ENCODE measurements at places on chromosomes 16 and 17. TPM values are rescaled to one million over a fixed set of nuclear protein-coding genes. Genes with fewer than 3 reads are reported as not detected.
A peak's percentile ranks its signal among the peaks of the same experiment; 100 is the strongest.

The VWA3A gene
- polyA plus RNA-seq, result not detected

DNA sequence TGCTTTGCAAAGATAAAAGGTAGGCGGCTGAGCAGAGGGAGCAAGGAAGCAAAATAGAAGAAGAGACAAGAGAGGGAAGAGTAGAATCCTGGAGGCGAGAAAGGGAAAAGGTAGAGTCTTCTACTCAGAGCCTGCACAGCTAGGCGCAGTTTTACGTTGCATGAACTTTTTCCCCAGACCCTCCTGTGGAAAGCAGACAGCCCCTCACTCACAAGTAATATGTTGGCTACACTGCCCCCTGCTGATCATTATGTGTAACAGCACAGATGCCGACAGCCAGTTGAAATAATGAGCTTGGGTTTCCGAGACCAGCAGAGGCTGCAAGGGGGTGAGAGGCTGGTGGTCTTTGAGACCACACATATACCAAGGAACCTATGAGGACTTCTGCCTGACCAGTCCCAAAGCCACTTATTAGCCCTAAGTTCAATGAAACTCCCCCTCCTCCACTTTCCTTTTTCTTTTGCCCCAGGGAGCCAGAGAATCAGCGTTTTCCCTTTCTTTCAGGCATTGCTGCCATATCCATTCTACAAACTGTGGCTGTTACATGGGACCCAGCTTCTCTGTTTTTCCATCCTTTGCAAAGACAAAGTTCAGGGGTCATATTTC is 22.5 kb upstream of the CMTR2 start:
- peak; percentile 17 for DNase-seq

- DNase-seq, result no peak
Measured at GRCh38 chr16:9703731-9704130, 478.5 kb downstream of the GRIN2A start.

GRCh38 chr16:48870141-48870540 is 260.2 kb upstream of the N4BP1 start:
- DNase-seq, result no peak

- no peak for DNase-seq
Measured at GRCh38 chr17:56934280-56934679, 20.4 kb upstream of the TRIM25 start.

DNA sequence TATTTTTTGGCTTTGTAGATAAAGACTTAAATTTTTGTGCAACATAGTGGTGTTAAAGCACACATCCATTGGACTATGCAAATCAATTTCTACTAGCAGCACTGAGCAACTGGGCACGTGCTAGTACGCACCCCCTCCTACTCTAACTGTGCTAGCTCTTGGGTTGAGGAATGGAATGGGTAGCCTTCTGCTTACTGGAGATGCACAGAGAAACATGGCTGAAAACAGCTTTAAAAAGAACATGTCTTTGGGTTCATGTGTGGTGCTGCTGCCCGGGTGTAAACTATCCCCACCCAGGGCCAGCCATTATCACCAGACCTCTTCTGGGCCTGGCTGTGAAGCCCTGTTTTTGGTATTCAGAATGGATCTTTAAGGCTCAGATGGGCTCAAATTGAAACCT is 7.3 kb downstream of the ESRP2 start:
- no peak for DNase-seq

The TMEM238L gene
- polyA plus RNA-seq, result not detected

- DNase-seq, result peak; percentile 62
Measured at GRCh38 chr16:72848028-72848400, 199.9 kb downstream of the ZFHX3 start.

- no peak for DNase-seq
Measured at GRCh38 chr16:67226295-67226803, 581 bp upstream of the TMEM208 start.

GRCh38 chr17:55926276-55926990 is 175.6 kb downstream of the PCTP start:
- no peak for DNase-seq

DNA sequence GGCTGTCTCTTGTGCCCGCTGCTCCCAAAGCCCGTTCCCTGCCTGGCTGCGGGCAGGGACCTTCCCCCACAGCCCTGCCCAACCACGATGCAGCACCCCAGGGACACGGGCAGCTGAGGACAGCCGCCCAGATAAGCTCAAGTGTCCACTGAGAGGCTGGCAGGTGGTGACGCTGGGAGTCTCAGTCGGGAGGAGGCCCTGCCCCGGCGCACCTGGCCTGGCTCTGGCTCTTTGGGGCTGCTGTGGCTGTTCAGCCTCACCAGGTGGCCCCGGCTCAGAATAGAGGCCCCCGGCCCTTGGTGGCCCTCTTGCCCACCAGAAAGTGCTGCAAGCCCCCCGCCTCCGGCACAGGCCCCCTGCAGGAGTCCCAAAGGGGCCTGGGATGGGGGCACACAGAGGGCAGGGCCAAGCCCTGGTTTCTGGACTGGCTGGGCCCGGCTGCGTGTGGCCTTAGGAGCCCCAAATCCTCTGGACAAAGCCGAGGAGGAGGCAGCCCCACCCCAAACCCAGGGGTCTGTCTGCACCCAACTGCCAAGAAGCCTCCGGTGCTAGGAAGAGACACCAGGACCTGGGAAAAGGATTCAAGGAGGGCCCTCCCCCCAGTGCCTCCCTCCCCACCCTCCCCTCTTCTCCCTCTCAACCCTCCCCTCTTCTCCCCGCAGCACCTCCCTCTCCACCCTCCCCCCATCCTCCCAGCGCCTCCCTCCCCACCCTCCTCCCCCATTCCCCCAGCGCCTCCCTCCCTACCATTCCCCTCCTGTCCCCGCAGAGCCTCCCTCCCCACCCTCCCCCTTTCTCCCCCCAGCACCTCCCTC is 5.3 kb downstream of the NTHL1 start:
- DNase-seq, result peak; percentile 44

The HOXB3 gene
- polyA plus RNA-seq, result 10.2 TPM

- no peak for DNase-seq
Measured at GRCh38 chr17:57634713-57635465, 110.2 kb downstream of the CCDC182 start.

Measured in A549 (cell line).